ENCODE measurements at places on chromosomes 2 and 18.
A peak's percentile ranks its signal among the peaks of the same experiment; 100 is the strongest.

- no peak for DNase-seq
These were observed 18.9 kb downstream of the TRPM8 start for GRCh38 chr2:233936089-233936488.

DNA sequence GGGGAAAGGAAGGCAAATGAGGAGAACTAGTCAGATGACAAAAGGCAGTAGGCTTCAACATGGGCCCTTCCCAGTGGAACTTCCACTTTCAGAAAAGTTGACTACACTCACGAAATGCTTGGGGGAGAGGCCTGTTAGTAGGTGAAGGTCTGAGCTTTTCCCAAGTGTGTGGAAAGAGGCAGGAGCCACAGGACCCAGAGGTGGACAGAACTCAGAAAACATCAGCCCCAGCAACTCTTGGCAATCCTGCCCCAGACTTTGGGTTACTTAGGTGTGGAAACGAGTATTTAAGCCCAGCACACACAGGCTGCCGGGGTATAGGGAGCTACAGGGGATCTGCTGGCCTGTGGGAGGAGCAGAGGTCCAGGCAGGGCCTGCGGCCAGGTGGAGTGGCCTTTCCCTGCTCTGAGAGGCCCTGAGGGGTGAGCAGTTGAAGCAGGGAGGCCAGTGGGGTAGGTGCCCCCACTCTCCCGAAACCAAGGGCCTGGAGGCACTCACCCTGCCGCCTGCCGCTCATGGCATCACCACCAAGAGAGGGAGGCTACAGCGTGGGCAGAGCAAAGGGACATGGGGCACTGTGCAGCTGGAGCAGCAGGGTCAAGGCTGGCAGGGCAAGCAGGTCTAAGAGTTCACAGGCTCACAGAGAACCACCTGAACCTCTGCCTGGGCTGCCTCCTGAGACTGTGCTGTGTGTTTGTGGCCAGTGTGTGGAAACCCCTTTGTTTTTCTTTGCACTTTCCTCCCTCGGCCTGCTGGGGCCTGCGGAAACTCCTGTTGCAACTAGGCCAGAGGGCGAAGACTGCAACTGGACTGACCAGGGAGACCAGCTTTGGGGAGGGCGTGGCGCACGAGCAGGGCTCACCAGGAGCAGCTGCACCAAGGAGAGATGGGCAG lies 130.7 kb upstream of the SERTAD2 start:
- no peak for DNase-seq

DNA sequence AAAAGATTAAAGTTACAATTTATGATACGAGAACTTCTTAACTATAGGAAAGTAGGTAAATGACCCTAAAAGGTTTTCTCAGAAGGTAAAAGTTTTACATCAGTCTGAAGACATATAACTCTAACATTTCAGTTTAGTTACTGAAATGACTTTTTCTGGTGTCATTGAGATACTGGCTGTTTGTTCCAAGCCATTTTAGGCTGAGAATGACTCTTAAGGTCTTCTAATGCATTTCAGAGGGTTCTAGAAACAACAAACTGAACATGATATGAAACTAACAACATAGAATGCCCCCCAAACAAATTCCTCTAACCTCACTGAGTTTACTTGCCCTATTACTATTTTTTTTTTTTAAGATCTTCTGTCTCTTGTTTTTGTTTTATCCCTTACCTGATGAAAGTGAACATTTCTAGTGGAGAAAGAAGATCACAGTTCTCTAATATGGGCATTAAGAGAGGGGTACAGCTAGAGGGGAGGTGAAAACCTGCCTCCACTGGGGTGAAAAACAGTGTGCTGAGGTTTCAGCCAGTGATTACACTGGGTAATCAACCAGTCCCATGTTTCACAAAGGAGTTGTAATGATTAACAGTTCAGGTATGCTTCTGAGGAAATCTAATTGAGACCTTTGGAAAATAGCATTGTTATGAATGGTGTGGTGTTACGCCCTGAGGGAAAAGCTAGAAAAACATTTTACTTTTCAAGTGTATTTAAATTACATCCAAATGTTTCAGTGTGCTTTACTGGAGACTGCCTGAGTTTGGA lies 11.2 kb downstream of the NABP1 start:
- DNase-seq: no peak

- DNase-seq: no peak
These were observed 134.7 kb downstream of the MSTN start for GRCh38 chr2:189927823-189928222.

- DNase-seq: no peak
These were observed 125.0 kb upstream of the CD226 start for GRCh38 chr18:70072678-70073077.

GRCh38 chr2:7625392-7626138 lies 708.4 kb downstream of the RNF144A start:
- DNase-seq: no peak

- no peak for DNase-seq
These were observed 96.2 kb downstream of the COPS8 start for GRCh38 chr2:237181844-237182243.

- DNase-seq: no peak
These were observed 723.2 kb downstream of the DPP10 start for GRCh38 chr2:115165529-115166109.

GRCh38 chr2:237998530-237998929 lies 31.7 kb downstream of the UBE2F start:
- DNase-seq: no peak

DNA sequence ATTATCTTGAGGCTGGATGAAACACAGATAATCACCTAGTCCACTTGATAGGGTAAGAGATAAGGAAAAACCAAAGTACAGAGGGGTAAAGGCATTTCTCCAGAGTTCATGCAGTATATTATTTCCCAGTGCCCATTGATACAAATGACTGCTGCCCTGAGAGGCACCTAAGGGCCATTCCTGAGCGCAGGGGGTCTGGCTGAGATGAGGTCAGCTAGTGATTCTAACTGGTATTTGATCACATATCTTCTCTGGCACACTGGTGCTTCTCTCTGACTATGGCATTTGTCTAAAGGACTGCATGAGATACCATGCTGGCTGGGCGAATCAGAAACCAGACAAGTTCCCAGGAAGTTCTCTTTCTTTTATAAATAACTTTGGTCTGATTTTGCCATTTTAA lies 73.3 kb upstream of the TFCP2L1 start:
- DNase-seq: no peak

DNA sequence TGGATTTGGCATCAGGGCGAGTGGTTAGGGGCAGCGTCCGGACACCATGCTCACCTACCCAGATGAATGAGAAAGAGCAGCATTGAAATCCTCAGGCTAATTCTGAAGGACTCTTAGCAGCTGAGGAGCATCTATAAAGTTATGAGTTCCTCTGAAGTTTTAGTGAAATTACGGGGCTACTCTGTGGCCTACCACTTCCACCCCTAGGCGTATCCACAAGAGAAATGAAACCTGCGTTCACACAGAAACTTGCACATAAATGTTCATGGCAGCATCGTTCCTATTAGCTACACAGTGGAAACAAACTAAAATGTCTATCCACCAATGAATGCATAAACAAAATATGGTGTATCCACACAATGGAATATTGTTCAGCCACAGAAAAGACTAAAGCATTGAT lies 98.0 kb downstream of the GBX2 start:
- DNase-seq: no peak

DNA sequence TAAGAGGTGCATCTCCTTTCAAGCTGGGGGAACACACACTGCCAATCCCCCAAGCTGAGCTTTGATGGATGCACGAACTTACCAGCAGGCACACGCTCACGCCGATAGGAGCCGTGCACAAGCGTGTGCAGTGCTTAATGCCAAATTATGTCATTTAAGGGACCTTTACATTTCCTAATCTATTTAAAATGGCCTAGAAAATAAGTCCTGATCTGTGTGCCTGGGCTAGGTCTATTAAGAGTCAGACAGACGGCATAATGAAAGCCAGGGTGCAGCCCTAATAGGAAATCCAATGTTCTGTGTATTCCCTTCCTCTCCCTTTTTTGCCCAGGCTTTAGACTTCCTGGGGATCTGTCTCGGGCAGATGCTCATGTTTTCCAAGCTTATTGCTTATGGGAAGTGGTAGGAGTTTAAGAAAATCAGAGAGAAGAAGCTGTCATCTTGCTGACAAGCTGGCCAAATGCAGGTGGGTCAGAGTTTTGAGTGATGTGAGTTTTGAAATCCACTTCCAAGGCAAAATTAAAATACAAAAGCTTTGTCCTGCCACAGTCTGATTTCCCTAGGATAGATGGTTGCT lies 142.6 kb downstream of the MYT1L start:
- no peak for DNase-seq

GRCh38 chr2:112273349-112273748 lies 2.0 kb upstream of the ZC3H6 start:
- no peak for DNase-seq

- DNase-seq: no peak
These were observed 56.8 kb downstream of the SH3BP4 start for GRCh38 chr2:235008584-235009044.

- DNase-seq: peak; percentile 41
These were observed 63.2 kb upstream of the MAPRE2 start for GRCh38 chr18:34977838-34978532.

DNA sequence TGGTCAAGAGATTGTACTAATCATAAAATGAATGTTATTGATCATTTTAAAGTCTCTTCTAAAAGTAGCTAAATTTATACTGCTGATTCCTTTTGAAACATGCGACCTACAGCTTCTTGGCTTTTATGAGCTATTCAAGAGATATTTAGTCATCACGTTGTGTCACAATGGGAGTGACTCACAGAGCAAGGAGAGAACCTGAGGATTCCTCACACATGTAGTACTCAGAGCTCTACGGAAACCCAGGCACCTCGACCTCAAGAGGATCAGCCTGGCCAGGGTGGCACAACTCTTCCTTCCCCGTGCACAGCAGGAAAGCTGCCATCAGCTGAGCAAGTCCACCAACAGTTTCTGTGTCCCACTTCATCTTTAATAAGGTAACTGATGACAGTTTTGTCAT lies at the start of gene DHRS9:
DHRS9 (plus strand) TSS at position 223 of the 400 bp plus-strand sequence. CDS start 12,019 bp downstream, outside the sequence.
- DNase-seq: peak; percentile 16

- no peak for DNase-seq
These were observed 58.3 kb upstream of the ARL4C start for GRCh38 chr2:234555161-234555560.

DNA sequence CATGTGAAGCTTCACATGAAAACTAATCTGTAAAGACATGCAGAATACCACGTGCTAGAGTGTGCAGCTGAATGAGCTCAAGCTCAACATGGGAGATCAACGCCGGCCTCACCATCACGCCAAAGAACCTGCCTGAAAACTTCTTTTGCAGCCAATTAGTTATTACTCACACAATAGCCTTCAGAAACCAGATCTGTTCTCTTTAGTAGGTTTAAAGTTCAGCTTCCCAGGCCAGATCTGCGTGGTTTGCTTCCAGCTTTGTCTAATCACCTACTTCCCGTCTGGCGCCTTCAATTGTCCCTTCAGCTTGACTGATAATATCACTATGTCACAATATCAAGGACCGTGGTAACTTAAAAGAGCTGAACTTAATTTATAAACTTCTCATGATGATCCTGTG lies 68.0 kb upstream of the ZNF236 start:
- no peak for DNase-seq

- no peak for DNase-seq
These were observed 71.2 kb downstream of the PLB1 start for GRCh38 chr2:28567061-28567471.

DNA sequence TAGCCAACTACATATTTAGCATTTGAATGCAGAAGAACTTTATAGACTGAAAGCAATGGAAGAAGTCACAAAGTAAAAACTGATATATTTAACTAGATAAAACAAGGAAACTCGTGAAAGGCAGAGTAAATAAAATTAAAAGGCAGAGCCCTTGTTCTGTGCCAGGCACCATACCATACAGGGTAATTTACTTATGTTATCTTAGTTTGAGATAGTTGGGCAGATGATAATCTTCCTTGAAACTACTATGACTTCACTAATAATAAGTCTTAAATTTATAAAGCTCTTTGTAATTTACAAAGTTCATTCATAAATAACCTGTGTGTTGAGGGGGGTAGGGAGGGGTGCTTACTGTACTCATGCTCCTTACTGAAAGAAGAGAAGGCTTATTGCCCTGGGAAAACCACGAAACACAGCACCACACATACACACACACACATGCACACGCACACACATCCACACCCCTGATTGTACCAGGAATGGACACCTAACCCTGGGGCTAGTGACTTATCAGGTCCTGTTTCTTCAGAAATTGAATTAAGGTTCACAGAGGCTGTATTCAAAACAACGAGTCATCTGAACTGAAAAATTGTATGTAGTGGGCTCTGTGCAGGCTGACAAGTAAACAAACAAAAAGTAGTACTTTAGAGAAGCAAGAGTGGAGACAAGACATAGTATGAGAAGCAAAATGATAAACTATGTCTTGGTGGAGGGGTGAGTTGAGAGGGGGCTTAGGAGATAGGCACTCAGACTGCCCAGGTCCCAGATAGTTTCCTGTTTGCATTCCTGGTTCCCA lies 38.1 kb downstream of the AGFG1 start:
- no peak for DNase-seq

DNA sequence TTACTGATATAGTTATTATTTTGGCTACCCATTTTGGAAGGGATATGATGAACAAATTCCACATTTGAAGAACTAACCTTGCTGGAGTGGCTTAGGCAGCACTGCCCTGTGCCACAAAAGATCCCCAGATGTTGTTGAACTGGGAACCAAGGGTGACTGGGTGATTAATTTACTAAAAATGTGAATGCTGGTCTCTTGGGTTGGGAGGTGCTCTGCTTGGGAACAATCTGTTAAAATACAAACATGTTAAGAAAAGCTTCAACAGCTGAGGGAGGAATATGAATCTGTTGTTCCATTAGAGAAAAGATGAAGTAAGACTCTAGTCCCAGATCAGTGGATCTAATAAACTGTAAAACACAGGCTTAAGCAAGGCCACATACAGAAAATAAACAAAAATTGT lies 1860.1 kb downstream of the SUCLG1 start:
- no peak for DNase-seq

DNA sequence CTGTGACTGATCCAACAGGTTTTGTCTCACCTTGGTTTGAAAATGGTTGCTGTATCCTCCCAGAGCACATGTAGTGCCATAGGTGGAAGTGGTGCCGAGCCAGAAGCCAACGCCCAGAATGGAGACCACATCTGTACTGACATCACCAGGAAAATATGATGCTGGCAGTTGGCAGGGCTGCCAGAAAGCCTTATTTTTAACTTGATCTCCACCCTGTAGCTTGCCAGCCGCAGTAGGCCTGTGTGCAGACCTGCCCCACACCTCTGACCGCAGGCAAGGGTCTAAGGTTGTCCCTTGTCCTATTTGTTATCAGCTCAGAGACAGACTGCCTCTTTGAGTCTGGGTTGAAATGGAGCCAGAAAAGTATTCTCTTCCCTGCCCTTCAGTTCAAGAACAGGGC lies 123.5 kb upstream of the EML6 start:
- DNase-seq: no peak

- DNase-seq: no peak
These were observed 70.0 kb downstream of the DPP4 start for GRCh38 chr2:162004031-162004430.

GRCh38 chr2:148654435-148654834 lies 9.9 kb downstream of the EPC2 start:
- no peak for DNase-seq

- DNase-seq: no peak
These were observed 21.6 kb downstream of the DCDC2C start for GRCh38 chr2:3725002-3725401.

DNA sequence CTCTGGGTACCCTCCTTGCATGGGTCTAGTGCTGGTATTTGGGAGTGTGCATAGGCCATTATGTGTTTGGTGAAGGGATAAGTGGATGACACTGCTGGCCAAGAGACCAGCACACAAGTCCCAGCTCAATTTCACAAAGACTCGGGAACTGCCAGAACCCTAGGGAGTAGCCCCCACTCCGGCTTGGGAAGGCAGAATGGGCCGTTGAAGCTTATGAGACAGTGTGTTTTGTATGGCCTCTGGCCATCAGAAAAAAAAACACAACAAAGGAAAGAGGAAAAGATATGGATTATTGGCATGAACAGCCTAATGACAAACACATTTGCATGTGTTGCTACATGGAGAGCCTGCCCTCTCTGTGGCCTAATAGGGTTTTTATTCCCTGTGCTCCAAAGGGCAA lies 144.2 kb downstream of the TTC32 start:
- no peak for DNase-seq

Measured in stimulated activated CD4-positive, alpha-beta T cell treated with anti-CD3 and anti-CD28 coated beads, Interleukin-12 subunit alpha, Interleukin-12 subunit beta, amount 100 ng/mL, for 24 hours (primary cell).